ENCODE measurements at places on chromosomes 2 and 18. TPM values are rescaled to one million over a fixed set of nuclear protein-coding genes. Genes with fewer than 3 reads are reported as not detected.

Gene CCBE1
- 3.1 TPM for total RNA-seq

Gene SP9
- total RNA-seq = not detected

DNA sequence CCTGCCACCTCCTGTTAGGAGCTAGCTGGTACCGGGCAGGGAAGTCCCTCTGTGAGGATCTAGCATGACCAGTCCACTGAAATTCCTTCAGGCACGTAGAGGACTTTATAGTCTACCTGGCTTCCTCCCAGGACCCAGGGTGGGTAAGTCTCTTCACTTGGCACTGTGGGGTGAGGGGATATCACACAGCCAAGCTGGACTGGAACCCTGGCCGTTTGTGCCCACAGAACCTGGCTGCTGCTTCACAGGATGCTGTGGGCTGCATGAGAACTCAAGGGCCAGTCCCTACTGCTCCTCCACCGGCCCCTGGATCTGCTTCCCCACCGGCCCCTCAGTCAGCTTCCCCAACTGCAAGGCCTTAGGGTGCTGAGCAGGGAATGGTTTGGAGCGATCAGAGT lies 35.8 kb downstream of the HS1BP3 start:
- no peak for DNase-seq
- peak overlapping the region; percentile 1 for H3K27ac ChIP-seq
- H3K4me1 ChIP-seq = no peaks in the 10 kb centered on the region
- no peak overlapping the region for H3K4me3 ChIP-seq
- no peaks in the 10 kb centered on the region for H3K36me3 ChIP-seq

DNA sequence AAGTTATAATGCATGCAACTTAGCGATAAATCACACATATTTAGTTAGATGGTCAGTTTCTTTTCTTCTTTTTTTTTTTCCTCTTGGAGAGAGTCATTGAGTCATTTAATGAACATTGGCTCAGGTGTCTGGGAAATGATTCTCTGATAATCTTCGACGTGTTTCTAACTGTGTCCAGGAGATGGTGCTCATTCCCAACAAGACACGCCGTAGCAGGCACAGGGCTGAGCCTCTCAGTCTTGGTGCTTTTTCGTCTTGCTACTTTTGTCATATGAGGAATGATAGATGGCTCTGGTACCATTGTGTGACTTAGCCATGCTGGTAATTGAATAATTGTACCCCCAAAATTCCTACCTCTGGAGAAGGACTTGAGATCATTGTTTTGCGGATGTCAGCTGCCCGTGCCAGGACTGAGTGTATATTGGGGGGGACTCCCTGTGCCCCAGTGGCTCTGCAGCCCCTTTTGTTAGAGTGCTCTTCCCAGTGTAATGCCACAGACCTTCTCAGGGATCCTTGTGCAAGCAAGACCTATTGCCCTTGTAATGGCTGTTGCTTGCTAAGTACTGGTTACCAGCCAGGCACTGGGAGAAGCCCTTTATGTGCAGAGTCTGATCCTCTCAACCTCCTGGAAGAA lies 107.6 kb upstream of the CYRIA start:
- H3K27me3 ChIP-seq = no peaks in the 10 kb centered on the region
- no peak overlapping the region for H3K27ac ChIP-seq

- no peak overlapping the region for H3K4me3 ChIP-seq
- DNase-seq = no peak
- H3K36me3 ChIP-seq = no peaks in the 10 kb centered on the region
- H3K4me1 ChIP-seq = no peaks in the 10 kb centered on the region
- H3K27me3 ChIP-seq = no peaks in the 10 kb centered on the region
- H3K27ac ChIP-seq = no peak overlapping the region
Observed at GRCh38 chr18:36181898-36182506, 5.3 kb upstream of the MOCOS start.

DNA sequence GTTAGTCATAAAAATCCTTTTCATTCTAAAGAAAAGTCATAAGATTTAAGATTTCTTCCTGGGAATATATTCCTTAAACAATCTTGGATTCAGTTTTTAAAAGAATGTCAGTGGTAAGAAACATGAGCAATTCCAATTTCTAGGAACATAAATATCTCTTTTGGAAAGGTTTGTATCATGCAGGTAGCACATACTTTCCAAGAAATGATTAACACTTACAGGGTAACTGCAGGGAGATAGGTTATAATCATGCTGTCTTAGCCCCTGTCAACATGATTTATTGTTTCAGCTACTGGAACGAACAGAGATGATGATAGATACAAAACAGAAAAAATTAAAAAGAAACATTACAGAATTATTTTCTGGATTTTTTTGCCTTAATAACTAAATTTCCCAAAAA lies 1537.7 kb downstream of the LRP1B start:
- H3K36me3 ChIP-seq = no peaks in the 10 kb centered on the region
- no peaks in the 10 kb centered on the region for H3K27me3 ChIP-seq
- no peaks in the 10 kb centered on the region for H3K4me1 ChIP-seq
- DNase-seq = no peak
- no peak overlapping the region for H3K4me3 ChIP-seq

- H3K27me3 ChIP-seq = no peaks in the 10 kb centered on the region
- no peaks in the 10 kb centered on the region for H3K4me1 ChIP-seq
- H3K27ac ChIP-seq = peak overlapping the region; percentile 19
- peak; percentile 43 for DNase-seq
Observed at GRCh38 chr2:173184031-173185004, 108.7 kb downstream of the MAP3K20 start.

GRCh38 chr2:158042666-158043065 lies 59.0 kb upstream of the UPP2 start:
- no peaks in the 10 kb centered on the region for H3K4me1 ChIP-seq
- H3K27ac ChIP-seq = no peak overlapping the region
- no peaks in the 10 kb centered on the region for H3K27me3 ChIP-seq
- no peak overlapping the region for H3K4me3 ChIP-seq
- H3K36me3 ChIP-seq = no peaks in the 10 kb centered on the region
- no peak for DNase-seq
